NCI-H1417 treated with DMSO at 0.1 percent for 48 hours (cell line): ENCODE measurements at places on chromosomes 1 and 21.

- no peak for DNase-seq
These were observed 110.0 kb downstream of the GRIK3 start for GRCh38 chr1:36924282-36924811.

GRCh38 chr1:83860490-83861221, 138.3 kb downstream of the TTLL7 start:
- no peak for DNase-seq

DNA sequence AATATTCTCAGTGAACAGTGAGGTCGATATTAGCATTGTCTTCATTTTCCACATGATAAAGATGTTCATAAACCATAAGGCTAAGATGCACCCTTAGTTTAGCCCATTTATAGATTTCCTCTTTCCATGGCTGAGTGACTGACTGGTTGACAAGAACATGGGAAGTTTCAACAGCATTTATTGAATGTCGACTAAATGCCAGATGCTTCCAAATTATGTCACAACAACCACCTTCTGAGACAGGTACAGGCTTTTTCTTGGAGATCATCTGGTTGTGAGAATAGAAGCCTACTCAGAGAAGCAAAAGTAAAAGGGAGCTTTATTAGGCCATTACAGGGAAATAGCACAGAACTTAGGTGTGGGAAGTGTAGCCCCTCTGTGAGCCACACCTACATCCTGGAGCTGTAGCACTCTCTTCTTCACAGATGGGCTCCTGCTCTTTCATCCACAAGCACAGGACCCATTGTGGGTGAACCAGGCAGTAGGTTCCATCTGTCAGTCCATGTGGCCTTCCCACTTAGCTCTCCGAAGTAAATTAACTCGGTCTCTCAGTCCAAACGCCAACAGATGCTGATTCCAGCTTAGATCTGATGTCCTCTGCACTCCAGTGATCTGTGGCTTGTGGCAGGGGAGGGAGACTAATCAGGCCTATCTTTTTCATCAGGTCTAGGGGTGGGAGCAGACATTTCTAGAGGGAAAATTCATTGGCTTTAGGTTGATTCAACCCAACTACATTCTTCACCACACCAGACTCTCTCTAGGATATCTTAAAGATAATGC, 14.3 kb downstream of the ATP2B4 start:
- DNase-seq: no peak

DNA sequence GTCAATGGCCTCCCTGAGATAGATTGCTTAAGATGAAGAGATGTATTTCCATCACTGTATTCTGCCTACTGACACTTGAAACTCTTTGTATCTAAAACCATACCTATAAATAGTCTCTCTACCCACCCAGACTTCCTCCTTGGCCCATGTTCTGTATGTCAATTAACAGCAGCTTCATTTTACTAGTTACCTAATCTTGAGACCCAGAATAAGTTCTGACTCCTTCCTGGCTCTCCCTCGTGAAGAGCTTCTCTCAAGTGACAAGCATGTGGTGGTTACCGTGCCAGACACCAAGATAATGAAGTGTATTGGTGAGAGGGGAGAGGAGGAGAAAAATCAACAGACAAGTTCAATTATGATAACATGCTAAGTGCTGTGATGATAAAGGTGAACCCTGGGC, 128.8 kb upstream of the RAVER2 start:
- DNase-seq: no peak

- DNase-seq: no peak
These were observed 28.2 kb upstream of the HRNR start for GRCh38 chr1:152252157-152252556.
